Right lung (tissue), 10 donors: ENCODE measurements at places on chromosomes 5 and 9.

DNA sequence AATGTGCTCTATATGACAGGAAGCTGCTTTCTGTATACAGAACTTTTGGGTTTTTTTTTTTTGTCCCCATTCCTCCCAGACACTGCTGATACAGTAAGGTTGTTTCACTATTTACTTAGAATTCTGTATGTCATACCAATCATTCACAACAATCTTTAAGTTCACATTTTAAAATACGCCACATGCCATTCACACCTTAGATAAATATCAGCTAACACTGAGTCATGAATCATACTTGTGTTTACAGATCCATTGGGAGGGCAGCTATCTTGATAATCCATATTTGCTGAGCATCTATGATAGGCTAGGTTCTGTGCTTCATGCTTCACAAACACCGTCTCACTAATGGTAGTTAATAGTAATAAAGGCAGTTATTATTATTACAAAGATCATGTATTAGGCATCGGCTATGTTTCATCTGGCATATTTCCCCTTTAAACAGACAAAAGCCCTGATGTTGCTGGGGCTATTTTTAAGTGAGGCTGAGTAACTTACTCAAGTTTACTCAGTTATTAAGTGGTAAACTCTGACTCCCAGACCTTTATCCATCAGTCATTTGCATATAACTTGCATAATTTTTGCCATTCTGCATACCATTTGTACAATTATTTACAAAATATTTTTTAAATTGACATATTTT, 152.2 kb upstream of the HMHB1 start:
- DNase-seq = no peak

DNA sequence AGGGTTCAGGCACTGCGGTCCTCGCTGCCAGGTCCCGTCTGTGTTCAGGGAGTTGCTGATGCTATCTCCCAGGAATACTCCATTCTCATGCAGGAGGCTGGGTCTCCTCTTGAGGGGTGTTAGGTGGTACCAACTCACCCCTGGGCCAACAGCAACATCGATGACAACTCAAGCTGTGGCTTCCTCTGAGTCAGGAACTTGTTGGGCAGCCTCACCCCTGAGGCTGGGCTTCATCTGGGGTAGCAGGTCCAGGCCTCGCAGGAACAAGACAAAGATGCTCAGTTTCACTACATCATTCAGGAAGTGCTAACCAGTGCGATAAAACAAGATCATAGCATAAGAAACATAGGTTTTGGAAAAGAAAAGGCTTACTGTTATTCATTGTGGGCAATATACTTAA, 125.9 kb downstream of the SYK start:
- no peak for DNase-seq

GRCh38 chr5:91030521-91031401, 352.4 kb downstream of the ARRDC3 start:
- DNase-seq = no peak

- no peak for DNase-seq
These were observed 13.5 kb upstream of the TTLL11 start for GRCh38 chr9:122106576-122106975.

DNA sequence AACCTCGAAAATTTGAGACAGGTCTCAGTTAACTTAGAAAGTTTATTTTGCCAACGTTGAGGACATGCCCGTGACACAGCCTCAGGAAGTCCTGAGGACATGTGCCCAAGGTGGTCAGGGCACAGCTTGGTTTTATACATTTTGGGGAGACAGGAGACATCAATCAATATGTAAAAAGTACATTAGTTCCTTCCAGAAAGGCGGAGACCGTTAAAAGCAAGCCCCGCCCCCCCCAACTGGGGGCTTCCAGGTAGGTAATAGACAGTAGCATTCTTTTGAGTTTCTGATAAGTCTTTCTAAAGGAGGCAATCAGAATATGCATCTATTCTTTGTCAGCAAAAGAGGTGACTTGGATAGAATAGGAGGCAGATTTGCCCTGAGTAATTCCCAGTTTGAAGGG, 599 bp upstream of the MOCS2 start:
- no peak for DNase-seq

DNA sequence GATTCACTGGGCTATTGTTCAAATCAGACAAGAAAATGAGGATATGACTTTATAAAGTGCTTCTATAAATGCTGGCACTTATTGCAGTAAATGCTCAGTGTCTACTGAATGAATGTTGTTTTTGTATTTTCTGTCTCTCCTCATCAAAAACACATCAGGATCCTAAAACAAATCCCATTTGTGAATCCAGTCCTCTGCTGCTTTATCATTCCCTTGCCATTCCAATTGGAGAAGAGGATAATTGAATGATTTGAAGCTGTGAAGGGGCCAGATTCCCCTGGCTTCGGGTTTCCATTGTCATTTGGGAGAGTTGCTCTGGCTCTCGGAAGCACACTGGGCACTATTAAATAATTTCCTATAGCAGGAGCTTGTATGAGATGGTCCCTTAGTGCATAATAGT, 666.8 kb downstream of the ACTL7B start:
- peak; percentile 68 for DNase-seq

DNA sequence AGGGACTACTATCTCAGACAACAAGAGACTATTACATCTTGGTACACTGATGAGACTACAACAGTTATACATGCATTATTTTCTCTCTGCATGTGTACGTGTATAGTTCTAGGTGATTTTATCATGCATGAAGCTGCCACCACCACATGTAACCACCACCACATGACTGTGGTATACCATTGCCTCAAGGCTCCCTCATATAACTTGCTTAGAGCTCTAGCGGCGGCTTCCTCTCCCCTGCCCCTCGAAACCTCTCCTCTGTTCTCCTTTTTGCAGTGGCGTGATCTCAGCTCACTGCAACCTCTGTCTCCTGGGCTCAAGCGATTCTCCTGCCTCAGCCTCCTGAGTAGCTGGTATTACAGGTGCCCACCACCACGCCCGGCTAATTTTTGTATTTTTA, 162.3 kb downstream of the AOPEP start:
- no peak for DNase-seq

- DNase-seq = no peak
These were observed 24.4 kb upstream of the TRIO start for GRCh38 chr5:14118551-14119320.

- DNase-seq = no peak
These were observed 7.2 kb downstream of the TBCA start for GRCh38 chr5:77768978-77769377.

DNA sequence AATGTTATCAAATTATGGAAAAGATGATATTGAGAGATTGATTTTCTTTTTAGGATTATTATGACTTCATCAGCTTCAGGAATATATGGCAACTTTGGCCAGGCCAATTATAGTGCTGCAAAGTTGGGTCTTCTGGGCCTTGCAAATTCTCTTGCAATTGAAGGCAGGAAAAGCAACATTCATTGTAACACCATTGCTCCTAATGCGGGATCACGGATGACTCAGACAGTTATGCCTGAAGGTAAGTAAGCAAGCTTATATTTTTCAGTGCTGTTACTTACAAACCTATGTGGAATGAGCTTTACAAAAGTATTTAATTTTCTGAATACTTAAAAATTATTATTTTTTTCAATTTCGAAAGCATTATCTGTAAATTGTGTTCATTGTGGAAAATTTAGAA, 26.5 kb downstream of the HSD17B4 start:
- no peak for DNase-seq

DNA sequence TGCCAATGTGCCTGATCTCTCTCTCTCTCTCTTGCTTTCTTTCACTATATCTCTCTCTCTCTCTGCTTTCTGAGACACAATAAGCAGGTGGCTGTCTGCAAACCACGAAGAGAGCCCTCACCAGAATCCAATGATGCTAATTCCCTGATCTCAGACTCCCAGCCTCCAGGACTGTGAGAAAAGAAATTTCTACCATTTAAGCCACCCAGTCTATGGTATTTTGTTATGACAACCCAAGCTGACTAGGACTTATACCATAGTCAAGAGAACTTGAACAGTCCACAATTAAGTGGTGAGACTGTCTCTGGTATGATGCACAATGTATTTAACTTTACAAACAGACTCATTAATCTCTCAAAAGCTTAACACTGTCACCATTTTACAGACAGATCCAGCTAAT, 67.0 kb downstream of the NFIB start:
- no peak for DNase-seq

- no peak for DNase-seq
These were observed at the start of gene PCSK1 for GRCh38 chr5:96433066-96433447. Gene PCSK1, minus strand, starts transcription at chr5:96433248. Its CDS starts 206 bp downstream, at chr5:96433042.

DNA sequence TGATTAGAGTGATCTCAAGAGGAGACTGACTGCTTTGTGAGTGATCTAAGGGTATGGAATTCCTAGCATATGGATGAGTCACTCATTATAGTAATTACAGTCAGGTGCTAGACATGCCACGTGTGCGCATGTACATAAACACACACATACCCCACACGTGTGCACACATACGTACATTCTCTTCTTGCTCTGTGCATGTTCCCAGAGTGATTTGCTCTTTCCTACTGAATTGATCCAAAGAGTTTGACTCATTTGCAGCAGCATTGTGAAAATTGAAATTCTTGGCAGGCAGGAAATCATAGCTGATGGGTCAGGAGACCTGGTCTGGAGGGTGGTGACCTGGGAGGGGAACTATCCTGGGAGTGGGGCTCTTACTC, 63.8 kb downstream of the ANGPTL2 start:
- no peak for DNase-seq

- no peak for DNase-seq
These were observed 58.1 kb downstream of the DMRT1 start for GRCh38 chr9:899440-900184.

DNA sequence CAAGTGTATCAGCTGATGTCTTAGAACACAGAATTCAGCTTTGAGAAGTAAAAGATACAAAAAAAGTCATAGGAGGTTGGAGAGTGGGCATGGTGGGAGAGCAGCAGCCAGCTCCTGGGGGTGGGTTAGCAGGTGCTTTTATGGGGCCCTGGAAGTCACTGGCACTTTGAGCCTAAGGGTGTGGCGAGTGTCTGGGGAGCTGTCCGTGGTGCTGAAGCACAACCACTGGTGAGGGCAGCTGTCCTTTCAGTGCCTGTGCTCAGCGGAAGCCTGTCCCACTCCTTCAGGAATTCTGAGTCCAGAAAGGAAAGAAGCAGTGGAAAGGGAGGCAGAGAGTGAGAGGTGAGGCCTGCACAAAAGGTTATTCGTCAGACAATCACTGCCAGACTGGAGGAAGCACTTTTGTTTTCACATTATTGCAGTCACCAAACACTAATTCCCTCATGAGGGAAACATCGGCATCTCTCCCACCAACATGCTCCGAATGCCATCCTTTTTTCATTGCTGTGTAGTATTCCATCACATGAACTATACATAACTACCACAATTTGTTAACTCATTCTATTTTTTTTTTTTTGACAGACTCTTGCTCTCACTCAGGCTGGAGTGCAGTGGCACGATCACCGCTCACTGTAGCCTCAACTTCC, 59.4 kb upstream of the RAPGEF1 start:
- DNase-seq = peak; percentile 33

GRCh38 chr9:4463824-4464223, 26.4 kb upstream of the SLC1A1 start:
- DNase-seq = no peak

DNA sequence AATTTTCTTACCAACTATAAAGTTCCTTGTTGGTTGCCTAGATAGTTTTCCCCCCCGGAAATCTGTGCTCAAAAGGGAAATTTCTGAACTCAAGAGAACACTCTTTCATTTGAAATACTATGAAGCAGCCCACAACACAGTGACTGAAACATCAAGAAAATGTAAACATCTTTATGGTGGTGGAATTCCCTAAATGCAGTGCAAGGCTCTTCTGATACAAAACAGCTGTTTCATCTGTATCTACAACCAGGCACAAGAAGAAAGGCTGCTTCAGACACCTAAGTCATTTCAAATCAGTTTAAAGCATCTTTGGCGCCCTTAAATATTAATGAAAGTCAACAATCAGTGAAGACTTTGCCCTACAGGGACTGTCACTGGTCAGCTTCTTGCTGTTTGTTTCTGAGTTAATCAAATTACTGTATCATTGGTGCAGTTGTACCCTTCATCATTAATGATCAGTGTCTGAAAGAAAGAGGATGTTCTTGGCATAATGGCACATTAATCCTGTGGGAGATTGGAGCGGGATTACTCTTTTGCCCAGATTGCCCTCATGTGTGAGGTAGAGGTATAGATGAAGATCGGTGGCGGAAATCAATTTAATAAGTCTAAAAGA, 947.0 kb downstream of the NR2F1-AS1 start:
- DNase-seq = peak; percentile 71

GRCh38 chr5:160937570-160937969, 85.6 kb upstream of the ATP10B start:
- no peak for DNase-seq

DNA sequence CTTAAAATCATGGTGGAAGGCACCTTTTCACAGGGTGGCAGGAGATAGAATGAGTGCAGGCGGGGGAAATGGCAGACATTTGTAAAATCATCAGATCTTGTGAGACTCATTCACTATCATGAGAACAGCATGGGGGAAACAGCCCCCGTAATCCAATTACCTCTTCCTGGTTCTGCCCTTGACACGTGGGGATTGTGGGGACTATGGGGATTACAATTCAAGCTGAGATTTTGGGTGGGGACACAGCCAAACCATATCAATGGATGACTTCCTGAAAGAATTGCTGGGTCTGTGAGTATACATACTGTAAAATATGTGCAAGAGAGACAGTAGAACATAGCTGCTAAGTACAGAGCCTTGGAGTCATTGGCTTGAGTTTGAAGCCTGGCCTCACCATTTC, 47.0 kb downstream of the KIAA1958 start:
- DNase-seq = no peak

- DNase-seq = no peak
These were observed 290.6 kb downstream of the MARCHF11 start for GRCh38 chr5:15889001-15889400.

DNA sequence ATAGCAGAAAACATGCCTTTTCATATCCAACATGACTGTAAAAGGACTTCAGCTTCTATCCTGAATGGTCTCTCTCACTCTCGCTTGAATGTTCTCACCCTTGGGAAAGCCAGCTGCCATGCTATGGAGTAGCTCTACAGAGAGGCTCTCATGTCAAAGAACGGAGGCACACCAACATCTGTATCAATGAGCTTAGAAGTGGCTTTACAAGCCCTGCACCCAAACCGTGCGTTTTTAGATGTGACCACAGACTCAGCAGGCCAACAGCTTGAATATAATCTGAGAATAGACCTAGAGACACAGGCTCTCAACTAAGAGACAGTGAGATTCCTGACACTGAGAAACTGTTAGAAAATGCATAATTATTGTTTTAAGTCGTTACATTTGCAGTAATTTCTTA, 1231.6 kb upstream of the CDH9 start:
- DNase-seq = no peak

GRCh38 chr5:139863855-139864558, 68.4 kb downstream of the PSD2 start:
- DNase-seq = no peak

DNA sequence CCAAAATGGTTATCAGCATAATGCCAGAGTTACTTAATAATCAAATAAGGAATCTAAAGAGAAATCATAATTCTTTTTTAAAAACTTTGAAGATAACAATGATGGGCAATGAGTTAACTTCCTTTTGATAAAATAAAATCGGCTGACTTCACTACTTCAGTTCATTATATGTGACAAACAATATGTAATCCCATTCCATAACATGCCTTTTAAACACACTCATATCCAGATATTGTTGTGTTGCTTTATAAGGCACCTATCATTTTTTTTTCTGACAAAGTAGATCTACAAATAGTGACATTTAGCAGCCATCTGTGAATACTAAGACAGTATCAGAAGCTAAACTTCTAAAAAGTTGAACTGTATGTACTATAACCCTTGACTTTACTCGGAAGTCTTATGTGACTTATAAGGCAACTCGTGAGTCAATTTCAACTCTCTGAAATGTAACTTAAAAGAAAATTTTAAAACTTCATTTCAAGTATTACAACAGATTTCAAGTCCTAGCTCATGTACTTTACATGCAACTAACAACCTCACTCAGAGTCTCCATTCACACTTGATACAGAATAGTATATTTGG, 7.5 kb downstream of the ADAMTS6 start:
- no peak for DNase-seq
